Cardiac muscle cell (in vitro differentiated cells and primary cell): ENCODE measurements at places on chromosomes 5 and 9. TPM values are rescaled to one million over a fixed set of nuclear protein-coding genes. Genes with fewer than 3 reads are reported as not detected.

GRCh38 chr5:172114875-172115422, 73.1 kb downstream of the STK10 start:
- H3K27ac ChIP-seq: no peak overlapping the region
- H3K4me1 ChIP-seq: peaks cover 15% of the 10 kb centered on the region

GRCh38 chr5:165448753-165449152, 1943.3 kb downstream of the MAT2B start:
- DNase-seq: no peak
- no peaks in the 10 kb centered on the region for H3K27me3 ChIP-seq
- no peak overlapping the region for H3K4me3 ChIP-seq
- H3K27ac ChIP-seq: no peak overlapping the region
- no peaks in the 10 kb centered on the region for H3K4me1 ChIP-seq

SPINK1 gene
- total RNA-seq: not detected in 2 replicates

- no peak for DNase-seq
- H3K27me3 ChIP-seq: no peaks in the 10 kb centered on the region
- H3K36me3 ChIP-seq: peaks cover 18% of the 10 kb centered on the region
Measured at GRCh38 chr5:151271336-151271735, 18.4 kb downstream of the GM2A start.

CCL19 gene
- not detected in 2 replicates for total RNA-seq

DNA sequence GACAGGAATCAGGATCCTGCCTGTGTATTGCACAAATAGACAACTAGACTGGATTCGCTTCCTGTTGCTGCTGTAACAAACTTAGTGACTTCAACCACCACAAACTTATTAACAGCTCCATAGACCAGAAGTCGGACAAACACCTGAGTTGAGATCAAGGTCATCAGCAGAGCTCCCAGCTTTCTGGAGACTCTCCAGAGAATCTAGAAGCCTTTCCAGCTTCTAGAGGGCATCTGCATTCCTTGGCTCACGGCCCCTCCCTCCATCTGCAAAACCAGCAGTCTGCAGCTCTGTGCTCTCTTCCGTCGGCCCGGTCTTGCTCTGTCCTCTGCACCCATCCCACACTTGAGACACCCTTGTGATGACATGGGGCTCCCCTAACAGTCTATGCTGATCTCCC, 99.1 kb downstream of the KCNT1 start:
- H3K4me1 ChIP-seq: no peaks in the 10 kb centered on the region
- H3K27ac ChIP-seq: no peak overlapping the region
- H3K4me3 ChIP-seq: no peak overlapping the region
- no peak for DNase-seq
- H3K27me3 ChIP-seq: no peaks in the 10 kb centered on the region
